Mesothelial cell of epicardium (in vitro differentiated cells): ENCODE measurements at places on chromosomes 6 and 20.
A peak's percentile ranks its signal among the peaks of the same experiment; 100 is the strongest.

GRCh38 chr20:49392745-49393144, 89.7 kb downstream of the KCNB1 start:
- no peak for DNase-seq

GRCh38 chr6:69456086-69456485, 340.7 kb downstream of the LMBRD1 start:
- no peak for DNase-seq

GRCh38 chr6:56507517-56507916, 135.2 kb downstream of the DST start:
- DNase-seq: no peak

- DNase-seq: peak; percentile 16
Measured at GRCh38 chr6:170135821-170136471, 154.9 kb downstream of the DLL1 start.

DNA sequence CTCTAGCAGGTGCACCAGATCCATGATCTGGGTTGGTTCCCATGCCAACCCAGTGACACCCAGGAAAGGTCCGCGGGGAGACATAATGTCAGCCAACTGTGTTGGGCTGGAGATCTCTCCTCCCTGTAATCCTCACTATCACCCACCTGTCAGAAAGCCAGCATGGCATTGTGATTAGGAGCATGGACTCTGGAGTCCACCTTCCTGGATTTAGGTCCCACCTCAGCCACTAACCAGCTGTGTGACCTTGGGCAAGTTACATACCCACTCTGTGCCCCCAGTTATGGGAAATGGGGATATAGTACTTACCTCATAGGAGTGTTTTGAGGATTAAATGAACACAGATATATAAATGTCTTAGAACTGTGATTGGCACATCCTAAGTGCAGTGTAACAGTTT, 97.9 kb downstream of the ZDHHC14 start:
- DNase-seq: no peak

DNA sequence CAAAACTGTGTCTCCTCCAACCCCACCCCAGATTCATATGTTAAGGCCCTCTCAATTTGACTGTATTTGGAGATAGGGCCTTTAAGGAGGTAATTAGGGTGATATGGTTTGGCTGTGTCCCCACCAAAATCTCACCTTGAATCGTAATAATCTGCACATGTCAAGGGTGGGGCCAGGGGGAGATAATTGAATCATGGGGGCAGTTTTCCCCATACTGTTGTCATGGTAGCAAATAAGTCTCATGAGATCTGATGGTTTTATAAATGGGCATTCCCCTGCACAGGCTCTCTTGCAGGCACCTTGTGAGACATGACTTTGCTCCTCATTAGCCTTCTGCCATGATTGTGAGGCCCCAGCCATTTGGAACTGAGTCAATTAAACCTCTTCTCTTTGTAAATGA, 46.6 kb upstream of the TOX2 start:
- DNase-seq: no peak

DNA sequence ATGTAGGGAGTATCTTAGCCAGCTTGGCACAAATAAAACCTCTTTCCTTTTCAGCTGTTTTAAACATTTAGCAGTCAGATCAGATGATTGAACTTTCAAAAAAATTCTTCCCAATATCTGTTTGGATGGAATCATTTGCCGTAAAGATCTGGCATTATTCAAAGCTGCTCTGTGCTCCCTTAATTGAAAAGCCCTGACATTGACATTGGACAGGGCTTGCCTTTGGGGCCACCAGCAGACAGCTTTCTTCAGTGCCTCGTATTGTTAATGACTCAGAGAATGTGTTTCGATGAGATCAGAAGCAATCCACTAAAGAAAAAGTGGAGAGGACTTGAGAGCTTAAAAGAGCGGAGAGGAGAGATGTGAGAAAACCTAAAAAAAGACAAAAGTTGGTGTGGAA, 343.5 kb downstream of the NRN1 start:
- DNase-seq: no peak

DNA sequence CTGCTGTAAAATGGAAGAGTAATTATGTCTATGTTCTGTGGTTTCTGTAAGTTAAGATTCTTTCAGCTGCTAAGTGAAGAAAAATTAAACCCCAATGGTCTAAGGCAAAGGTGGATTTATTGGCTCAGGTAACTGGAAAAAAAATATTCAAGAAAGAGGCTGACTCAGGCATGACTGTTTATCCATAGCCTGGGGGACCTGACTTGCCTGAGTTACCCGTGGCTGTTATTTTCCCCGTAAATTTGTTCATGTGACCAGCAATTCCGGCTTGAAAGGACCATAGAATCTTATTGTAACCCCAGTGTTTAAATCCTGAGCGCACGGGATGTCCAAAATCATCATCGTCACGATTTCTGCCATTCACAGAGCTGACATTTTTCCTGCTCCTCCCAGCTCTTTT, 32.3 kb upstream of the SULF2 start:
- DNase-seq: no peak

- DNase-seq: no peak
Measured at GRCh38 chr6:110449541-110449895, 26.9 kb downstream of the SLC22A16 start.

DNA sequence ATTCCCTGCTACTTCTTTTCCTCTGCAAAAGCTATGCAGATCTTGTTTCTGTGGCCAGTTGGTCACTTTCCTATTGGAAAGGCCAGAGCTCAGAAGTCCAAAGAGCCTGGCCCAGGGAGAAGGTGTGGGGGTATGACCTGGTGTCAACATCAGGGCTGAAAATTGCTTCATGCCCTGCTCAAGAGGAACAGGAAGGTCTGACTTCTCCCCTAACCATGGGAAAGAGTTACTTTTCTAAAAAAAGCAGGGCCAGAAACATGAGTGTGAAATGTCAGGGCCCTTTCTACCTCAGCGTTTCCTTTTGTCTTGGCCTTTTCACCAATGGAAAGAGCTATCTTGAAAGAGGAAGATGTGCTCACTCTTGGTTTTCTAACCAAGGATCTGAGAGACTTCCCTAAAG, 117.4 kb downstream of the MAFB start:
- DNase-seq: no peak

DNA sequence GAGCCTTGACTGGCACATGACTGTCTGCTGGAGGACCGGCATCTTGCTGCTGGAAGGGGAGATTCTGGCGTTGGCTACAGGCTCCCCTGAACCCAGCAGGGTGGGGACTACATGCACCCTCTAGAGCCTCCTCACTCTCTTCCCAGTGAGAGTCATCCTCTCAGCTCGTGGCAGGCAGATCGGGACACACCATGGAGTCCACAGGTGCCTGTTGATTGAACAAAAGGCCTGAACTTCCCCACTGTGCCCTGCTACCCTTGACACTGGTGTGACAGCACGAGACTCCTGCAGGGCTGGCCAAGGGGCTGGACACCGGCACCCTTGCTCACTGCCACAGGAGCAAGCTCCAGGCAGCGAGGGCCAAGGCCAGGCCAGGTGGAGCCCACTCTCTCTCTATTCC, 8.2 kb downstream of the FRMD1 start:
- no peak for DNase-seq

GRCh38 chr6:76810286-76810685, 653.0 kb downstream of the HTR1B start:
- no peak for DNase-seq

GRCh38 chr6:112100561-112100960, 13.2 kb downstream of the FAM229B start:
- DNase-seq: no peak

- DNase-seq: no peak
Measured at GRCh38 chr6:12173661-12174060, 116.5 kb upstream of the EDN1 start.

DNA sequence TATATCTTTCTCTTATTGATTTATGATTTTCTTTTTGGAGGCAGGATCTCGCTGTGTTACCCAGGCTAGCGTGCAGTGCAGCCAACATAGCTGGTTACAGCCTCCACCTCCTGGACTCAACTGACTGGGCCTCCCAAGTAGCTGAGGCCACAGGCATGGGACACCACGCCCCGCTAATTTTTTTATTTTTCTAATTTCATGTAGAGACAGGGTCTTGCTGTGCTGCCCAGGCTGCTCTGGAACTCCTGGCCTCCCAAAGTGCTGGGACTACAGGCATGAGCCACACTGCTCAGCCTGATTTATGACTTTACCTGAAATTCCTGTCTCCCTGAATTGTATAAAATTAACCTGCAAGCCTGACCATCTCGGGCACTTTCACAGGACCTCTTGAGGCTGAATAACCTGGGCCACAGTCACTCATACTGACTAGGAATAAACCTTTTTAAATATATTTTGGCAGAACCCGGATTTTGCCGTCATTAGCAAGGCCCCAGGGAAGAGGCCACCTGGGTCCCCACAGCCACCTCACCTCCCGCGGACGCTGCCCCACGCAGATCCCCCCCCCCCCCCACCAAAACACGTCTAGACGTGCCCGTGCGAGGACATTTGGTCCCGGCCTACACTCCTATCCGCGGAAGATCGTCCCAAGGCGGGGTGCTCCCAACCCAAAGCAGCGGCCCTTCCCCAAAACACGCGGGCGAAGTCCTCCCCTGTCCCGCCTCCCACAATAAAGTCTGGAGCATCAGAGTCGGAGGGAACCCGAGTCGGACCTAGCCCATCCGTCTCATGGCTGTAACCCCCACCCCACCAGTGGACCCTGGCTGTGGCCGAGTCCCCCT, 902 bp downstream of the ZNF337 start:
- peak; percentile 54 for DNase-seq

- no peak for DNase-seq
Measured at GRCh38 chr6:32327103-32327502, 44.6 kb downstream of the TSBP1 start.

GRCh38 chr6:109503327-109504224, 20.6 kb upstream of the ZBTB24 start:
- no peak for DNase-seq

- peak; percentile 57 for DNase-seq
Measured at GRCh38 chr6:7108964-7109836, 1.4 kb downstream of the RREB1 start.
